ENCODE measurements at places on chromosomes 1 and 21.

DNA sequence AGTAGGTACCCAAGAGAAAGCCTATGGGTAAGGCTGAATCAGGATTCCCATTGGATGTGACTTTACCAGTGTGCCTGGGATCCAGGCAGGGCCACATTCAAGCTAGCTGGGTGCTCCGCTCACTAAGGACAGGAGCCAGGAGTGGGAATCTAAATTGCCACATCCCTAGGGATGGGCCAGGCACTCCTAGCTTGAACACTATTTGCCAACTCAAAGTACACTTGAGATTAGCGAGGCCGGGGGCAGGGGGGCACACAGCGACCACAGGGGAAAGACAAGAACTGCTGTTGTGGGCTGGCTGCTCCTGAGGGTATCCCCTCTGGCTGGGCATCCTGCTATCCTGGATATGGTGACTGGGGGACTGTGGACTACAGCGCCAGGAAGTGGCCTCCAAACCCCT lies 4.3 kb downstream of the SLC45A3 start:
- DNase-seq: no peak

DNA sequence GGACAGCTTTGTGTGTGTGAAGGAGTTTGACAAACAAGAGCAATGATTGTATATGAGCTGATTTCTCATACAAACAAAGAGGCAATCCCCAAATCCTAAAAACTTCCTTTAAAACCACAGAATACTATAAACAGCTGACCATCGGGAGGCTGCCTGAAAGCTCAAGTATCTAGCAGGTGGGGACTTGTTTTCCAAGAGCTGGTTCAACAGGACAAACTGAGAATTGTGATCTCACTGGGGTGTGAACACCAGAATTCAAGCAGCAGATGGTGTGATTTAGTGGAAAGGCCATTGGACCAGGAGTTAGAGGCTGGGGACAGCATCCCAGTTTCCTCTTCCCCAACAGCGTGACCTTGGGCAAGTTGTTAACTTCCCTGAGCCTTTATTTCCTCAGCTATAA lies 13.9 kb downstream of the LMX1A start:
- DNase-seq: no peak

DNA sequence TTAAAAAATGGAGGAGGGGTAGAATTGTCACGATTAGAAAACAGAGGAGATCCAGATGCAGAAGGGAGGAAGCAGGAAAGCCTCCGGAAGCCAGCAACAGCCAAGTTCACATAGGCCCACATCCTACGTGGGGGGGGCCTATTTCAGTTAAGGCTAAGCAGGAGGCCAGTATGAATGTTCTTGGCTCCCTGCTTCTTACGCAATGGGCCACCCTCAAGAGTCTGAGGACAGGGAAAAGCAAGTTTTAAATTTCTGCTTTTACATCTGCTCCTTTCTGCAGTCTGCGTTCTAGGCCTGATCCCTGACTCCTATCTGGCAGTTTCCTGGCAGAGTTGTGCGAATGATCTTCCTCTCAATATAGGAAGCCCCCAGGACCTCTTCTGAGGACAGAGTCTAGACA lies 30.6 kb downstream of the RABIF start:
- no peak for DNase-seq

GRCh38 chr1:188496506-188496905 lies 1667.8 kb downstream of the PLA2G4A start:
- no peak for DNase-seq

GRCh38 chr1:117181630-117182041 lies 29.1 kb downstream of the VTCN1 start:
- no peak for DNase-seq

Measured in cortex of kidney (tissue), 1 donor.